ENCODE measurements at places on chromosomes 4 and X. TPM values are rescaled to one million over a fixed set of nuclear protein-coding genes. Genes with fewer than 3 reads are reported as not detected.

DNA sequence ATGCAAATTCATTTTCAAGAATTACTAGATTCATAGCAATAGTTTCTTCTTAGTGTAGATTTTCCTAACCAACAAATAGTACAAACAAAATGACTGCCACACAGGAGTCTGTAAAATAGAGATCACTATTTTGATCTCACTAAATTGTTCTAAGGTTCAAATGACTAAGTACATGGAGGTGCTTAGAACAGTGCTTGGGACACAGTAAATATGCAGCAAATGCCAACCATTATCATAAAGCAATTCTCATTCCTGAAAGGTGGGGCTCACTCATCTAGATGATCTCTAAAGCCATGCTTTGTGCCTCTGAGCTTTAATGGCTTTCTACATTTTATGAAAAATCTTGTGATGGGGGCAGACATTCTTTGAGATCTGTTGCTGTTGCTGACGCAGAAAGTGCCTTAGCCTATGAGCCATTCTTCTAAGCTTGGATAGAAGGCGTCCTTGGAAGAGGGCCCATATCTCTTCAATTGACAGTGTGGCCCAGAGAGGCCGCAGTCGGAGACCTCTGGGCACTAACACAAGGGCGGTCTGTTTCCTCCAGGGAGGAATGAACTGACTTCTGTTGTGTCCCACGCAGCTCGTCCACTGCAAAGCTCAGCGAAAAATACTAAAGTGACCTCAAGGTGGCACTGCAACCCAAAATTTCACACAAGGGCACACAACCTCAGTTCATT lies 23.5 kb downstream of the TLR10 start:
- DNase-seq: peak; percentile 52

The NONO gene
- total RNA-seq: 317 TPM

DNA sequence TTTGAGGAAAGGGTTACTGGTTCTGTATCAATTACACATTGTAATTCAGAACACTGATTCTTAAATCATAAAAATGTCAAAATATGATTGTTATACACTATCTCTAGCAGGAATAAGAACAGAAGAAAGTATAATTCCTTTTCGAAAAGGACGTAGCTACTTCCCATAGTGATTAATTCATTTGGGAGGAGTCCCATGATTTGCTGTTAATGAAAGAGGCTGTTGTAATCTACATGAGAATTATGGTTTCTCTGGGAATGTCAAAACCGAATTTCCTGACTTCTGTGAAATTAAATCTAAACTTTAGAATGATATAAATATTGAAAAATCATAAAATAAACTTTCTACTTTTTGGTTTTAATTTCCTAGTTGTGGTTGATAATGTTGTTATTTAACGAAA lies 191.1 kb upstream of the ETNPPL start:
- DNase-seq: no peak

- no peak for DNase-seq
These were observed 455.6 kb downstream of the TMA16 start for GRCh38 chr4:163949976-163950601.

GRCh38 chr4:85772470-85772869 lies 297.5 kb downstream of the ARHGAP24 start:
- DNase-seq: no peak

The GRID2 gene
- total RNA-seq: 6.4 TPM

DNA sequence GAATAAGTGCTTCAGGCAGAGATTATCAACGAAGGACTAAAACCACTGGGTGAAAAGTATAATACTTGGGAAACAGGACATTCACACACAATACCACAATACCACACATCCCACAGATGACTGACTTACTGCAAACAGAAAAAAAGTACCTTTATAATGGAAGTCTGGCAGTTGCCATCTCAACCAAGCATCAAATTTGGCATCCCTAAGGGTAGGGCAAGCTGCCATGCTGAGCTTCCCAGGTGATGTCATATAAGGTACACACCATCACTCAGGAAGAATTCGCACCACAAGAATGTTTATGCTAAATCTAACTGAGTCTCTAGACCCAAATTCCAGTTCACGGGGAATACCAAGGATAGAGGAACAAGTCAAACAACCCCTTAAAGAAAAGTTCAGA lies 9.1 kb downstream of the QDPR start:
- DNase-seq: no peak

The MAGEA1 gene
- total RNA-seq: not detected

The IL2RG gene
- total RNA-seq: 10.6 TPM

DNA sequence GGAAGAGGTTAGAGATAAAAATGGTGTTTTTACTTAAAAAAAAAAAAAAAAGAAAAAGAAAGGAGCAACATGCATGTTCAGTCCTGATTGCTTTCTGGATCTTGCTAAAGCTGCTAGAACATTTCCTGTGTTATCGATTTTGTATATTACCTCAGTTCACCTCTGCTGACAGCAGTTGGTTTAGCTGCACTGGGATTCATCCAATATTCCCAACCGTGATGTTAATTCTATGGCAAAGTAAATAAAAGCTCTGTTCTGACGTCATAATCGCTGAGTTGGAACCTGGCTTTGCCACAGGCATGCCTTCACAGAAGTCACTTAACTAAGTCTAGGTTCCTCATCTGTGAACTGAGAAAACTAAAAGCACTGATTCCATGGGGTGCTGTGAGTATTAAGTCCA lies 90.7 kb upstream of the SORBS2 start:
- DNase-seq: no peak

The MAGIX gene
- total RNA-seq: 5.9 TPM

- no peak for DNase-seq
These were observed 22.3 kb upstream of the NAT8L start for GRCh38 chr4:2036866-2037265.

- DNase-seq: no peak
These were observed 210.4 kb downstream of the KLHL4 start for GRCh38 chrX:87728024-87728423.

- DNase-seq: no peak
These were observed 7.8 kb downstream of the WWC2 start for GRCh38 chr4:183106839-183107238.

The DCAF4L1 gene
- not detected for total RNA-seq

DNA sequence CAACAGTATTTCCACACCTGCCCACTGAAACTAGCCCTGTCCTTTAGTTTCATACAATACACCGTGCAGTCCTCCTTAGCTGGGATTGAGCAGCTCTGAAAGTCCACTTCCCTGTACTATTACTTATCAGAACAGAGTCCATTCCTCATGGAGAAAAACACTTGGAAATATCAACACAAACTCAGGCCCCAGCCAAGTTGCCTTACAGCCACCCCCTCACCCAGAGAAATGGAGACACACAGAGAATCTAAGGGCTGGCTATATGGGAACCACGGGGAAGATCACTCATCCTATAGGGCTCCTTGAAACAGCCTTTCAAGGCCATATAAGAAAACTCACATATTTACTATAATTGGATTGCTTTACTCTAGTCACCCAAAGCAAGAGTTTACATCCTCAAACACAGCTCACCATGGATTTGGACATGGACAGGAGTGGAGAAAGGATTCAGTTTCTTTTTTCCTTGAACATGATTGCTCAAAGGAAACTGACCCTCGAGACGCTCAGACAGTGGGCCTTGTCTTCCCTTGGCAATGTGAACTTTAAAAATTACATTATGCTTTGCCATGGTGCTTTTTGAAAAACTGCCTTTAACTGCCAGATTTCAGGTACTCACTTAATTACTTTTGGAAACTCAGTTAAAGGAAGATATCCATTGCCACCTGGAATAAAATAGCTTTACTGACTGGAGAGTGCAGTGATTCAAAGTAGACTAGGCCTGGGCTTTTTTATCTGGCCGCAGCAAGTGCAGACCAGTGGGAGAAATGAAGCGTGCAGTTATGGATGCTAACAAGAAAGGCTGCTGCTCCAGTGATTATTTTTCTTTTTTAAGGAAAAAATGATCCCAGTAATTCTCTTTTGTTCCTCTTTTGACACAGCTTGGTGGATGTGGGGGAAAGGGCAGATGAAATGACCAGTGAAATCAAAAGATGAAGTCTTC lies 1.6 kb downstream of the SCARB2 start:
- no peak for DNase-seq

GRCh38 chrX:42869659-42870476 lies 91.9 kb upstream of the PPP1R2C start:
- DNase-seq: no peak

The MAGEA8 gene
- total RNA-seq: not detected

DNA sequence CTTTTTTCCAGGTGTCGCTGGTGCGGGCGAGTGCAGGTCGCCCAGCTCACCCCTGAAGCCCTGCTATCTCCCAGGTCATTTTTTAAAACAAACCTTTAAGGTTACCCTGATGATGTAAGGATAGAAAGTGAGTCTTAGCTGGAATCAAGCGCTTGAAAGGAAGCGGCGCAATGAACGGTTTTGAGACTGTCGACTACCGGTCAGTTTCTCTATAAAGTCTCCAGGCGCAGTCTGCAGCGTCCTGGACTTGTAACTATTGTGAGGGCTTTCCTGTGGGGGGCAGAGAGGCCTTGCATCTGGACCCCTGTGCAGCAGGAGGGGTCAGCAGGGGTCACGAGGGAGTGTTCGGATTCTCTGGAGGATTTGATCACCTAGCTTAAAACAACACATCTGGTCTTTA lies 1.6 kb downstream of the KIT start:
- peak; percentile 31 for DNase-seq

The UNC5C gene
- total RNA-seq: 14.3 TPM

DNA sequence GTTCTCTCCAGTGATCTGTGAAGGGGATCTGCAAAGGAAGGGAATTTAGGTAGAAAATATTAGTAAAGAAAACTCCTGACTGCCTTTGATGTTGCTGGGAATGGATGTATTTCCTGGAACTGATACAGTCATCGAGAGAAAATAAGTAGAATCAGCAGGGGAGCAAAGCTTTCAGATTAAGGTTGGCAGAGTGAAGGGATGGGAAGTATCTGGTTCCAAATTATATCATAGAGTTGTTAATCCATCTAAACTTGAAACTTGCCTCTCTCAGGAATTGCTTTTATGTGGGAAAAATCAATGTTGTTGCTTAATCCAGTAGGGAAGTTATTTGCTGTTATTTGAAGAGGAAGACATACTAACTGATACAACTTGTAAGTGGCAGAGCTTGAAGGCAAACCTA lies 19.3 kb downstream of the EPHA5 start:
- DNase-seq: no peak

DNA sequence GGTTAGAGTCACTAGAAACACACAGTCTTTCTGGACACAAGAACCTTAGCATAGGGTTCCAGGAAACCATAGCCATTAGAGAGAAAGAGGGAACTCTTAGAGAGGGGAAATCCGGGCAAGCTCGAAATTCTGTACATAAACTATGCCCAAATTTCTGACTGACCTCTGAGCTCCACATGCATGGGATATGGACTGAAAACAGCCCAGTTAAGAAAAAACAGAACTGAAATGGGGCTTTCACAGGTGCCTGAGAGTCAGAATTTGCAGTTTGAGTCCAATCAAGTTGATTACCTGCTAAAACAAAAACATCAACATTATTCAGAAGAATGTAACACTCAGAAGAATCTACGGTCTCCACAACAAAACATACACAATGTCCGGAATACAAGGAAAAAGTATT lies 13.1 kb downstream of the DCHS2 start:
- no peak for DNase-seq

- DNase-seq: no peak
These were observed 231.4 kb upstream of the ANKRD50 start for GRCh38 chr4:124943938-124944337.

The CYSLTR1 gene
- 4.2 TPM for total RNA-seq

- DNase-seq: peak; percentile 18
These were observed 140.6 kb downstream of the GPM6A start for GRCh38 chr4:175671491-175671934.

- DNase-seq: no peak
These were observed 105.8 kb upstream of the NWD2 start for GRCh38 chr4:37138789-37139188.

DNA sequence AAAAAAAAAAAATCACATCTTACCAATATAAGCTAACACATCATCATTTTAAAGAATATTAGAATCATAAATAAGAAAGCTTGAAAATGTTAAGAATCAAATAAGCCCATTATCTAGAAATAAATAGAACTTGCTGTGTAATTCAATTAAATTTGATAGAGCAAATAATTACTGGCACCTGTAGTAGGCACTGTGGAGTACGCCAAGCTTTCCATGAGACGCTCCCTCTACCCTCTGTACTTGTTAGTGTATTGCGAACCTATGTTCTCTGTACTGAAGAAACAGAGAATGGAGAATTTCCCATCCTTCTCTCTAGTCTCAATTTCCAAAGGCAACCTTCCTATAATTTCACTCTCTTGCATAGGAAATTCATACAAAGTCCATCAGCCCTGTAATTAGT lies 61.7 kb upstream of the HAND2 start:
- no peak for DNase-seq

The SSX2B gene
- total RNA-seq: not detected

The ALG13 gene
- total RNA-seq: 176 TPM

- no peak for DNase-seq
These were observed 399.2 kb upstream of the GRID2 start for GRCh38 chr4:91904556-91904955.

The PCSK1N gene
- total RNA-seq: 46.6 TPM

The RAB33A gene
- not detected for total RNA-seq

GRCh38 chrX:40057405-40057804 lies 40.4 kb downstream of the BCOR start:
- no peak for DNase-seq

- DNase-seq: no peak
These were observed 114.6 kb downstream of the RASL11B start for GRCh38 chr4:52976523-52977230.

The XK gene
- total RNA-seq: 10.5 TPM

GRCh38 chr4:37742149-37742548 lies 56.0 kb upstream of the RELL1 start:
- DNase-seq: no peak

- peak; percentile 76 for DNase-seq
These were observed 833.9 kb upstream of the PRKX start for GRCh38 chrX:4547213-4547836.

GRCh38 chrX:101057093-101057714 lies 5.3 kb upstream of the TRMT2B start:
- no peak for DNase-seq

- no peak for DNase-seq
These were observed 44.1 kb upstream of the UPRT start for GRCh38 chrX:75229774-75230173.

DNA sequence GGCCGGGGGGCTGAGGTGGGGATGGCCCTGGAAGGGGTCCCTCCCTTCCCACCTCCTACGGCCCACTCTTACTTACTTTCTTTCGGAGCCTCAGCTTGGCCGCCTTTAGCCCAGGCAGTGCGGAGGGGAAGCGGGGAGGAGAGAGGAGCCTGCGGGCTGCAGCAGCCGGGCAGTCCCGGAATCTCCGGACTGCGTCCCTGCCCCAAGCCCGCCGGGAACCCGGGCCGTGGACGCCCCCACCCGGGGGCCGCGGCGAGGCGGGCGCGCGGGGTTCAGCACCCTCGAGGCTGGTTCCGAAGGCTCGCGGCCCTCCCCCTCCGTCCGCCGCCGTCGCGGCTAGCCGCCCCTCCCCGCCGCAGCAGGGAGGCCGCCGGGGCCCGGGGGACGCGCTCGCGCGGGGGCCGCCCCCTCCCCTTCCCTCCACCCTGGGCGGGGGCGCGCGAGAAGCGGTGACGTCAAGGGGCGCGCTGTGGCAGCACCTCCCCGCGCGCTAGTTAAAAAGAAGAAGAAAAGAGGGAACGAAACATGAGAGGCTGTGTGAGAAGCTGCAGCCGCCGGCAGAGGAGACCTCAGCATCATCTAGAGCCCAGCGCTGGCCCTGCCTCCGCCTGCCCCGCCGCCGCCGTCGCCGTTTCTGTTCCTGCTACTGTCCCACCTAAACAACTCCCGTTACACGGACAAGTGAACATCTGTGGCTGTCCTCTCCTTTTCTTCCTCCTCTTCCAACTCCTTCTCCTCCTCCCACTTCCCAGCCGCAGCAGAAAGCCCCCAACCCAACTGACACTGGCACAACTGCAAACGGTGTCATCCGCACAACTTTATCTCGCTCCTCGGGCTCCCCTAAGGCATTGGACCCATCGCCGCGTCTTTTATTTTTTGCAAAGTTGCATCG lies at the start of gene HHIP:
TSS of gene HHIP (plus strand) at position 526 of the 892 bp plus-strand sequence. CDS start 520 bp downstream, outside the sequence.
- peak; percentile 31 for DNase-seq

The UGT2B17 gene
- not detected for total RNA-seq

All from stomach (tissue), 19 donors.